ENCODE measurements at places on chromosomes 11 and 22.

GRCh38 chr11:73412308-73412707 is 36.1 kb downstream of the RELT start:
- no peak for DNase-seq

DNA sequence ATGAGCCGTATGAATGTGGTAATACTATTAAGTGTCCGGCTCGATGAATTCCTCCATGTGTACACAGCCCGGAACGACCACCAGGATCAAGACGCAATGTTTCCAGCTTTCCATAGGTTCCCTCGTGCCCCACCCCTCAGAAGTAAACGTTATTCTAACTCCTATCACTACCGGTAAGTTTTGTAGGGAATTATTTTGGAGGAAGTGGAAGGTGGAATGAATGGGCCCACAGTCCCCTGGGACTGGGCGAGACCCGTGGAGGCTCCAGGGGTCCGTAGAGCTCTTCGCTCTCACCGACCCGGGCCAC is 720 bp upstream of the FAR1 start:
- no peak for DNase-seq

GRCh38 chr22:26979294-26979693 is 321.9 kb downstream of the MIAT start:
- no peak for DNase-seq

- no peak for DNase-seq
Measured at GRCh38 chr11:69890476-69890875, 71.3 kb upstream of the FGF3 start.

DNA sequence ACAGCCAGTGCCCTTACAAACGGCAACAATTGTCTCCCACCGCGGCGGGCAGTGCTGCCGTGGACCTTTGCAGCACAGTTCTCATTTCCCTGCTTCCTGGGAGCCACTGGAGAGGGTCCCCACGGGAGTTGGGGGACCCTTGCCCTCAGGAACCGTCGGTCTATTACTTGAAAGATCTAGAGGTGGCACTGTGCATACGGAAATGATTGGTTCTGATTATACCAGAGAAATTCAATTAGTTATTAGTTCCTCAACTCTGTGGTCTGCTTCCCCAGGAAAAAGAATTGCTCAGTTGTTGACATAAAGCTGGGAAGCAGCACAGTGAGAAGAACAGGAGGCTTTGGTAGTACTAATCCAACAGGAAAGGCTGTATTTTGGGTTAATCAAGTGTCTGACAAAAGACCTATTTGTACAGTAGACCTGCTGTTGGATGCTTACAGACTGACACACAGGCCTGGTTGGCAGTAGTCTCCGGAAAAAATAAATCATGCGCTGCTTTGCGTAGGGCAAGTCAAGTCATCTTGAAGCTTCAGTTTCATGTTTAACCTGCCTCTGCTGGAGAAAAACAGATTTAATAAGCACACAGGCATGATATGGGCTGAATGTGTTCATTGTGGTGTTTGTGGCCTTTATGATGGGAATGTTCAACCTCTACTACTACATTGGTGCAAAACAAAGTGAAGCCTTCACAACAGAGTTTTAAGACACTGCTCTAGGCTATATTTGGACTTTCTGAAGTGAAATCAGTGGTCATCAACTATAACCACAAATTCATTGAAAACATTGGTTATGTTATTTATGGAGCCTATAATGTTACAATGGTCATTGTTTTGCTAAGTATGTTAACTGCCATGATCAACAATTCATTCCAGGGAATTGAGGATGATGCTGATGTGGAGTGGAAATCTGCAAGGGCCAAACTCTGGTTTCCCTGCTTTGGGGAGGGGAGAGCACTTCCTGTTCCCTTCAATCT is 54.6 kb upstream of the SC5D start:
- DNase-seq, result no peak

GRCh38 chr11:61567286-61568061 is 13.4 kb downstream of the SYT7 start:
- DNase-seq, result peak; percentile 78

DNA sequence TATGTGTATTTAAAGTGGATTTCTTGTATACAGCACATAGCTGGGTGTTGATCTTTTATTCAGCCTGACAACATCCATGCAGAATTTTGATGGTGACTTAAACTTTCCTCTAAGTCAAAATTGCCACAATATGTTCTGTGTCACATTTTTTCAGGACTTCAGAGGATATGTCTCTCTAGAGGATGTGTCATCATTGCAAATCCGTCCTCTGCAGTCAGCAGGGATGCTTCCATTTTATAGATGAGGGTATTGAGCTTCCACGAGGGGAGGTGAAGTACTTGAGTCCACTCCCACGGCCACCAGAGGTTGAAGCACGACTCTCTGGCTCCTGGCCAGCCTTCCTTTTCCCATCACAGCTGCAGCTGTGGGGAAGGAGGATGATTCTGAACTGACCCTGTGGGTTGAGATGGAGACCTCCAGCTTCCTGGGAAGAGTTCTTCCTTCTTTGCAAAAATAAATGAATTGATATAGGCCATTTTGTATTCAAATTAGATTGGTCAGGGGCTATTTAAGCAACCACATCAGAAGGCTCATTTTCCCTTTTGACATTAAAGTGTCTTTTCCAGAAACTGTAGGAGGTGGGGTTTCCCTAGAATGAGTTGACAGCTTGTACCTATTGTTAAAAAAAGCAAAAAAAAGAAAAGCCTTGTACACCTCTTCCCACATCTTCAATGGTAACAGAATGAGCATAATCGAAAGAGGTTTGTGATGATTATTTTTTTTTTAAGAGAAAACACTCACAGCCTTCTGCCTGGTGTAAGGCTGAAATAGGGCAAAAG is 55.2 kb upstream of the MYEOV start:
- no peak for DNase-seq

DNA sequence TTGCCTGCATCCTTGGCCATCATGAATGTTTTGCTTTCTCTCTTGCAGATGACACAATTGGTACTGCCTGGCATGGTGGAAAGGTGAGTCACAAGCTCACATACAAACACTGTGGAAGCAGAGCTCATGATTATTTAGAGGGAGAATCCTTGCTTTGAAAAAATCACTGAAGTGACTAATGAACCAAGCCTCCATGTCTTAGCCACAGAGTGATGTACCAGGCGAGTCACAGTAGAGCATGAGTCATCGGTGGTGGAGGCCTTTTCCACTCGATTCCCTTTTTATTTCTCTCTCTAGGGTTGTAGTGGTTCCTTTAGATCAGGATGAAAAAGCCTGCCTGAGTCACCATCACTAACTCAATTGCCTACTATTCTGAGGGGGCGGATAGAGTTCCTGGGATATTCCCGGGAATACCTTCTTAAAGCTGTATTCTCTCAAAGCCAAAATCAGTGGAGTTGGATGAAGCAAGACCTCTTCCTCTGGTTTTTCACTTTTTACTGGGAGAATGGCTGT is 49.6 kb upstream of the ALKBH3 start:
- DNase-seq, result peak; percentile 99

DNA sequence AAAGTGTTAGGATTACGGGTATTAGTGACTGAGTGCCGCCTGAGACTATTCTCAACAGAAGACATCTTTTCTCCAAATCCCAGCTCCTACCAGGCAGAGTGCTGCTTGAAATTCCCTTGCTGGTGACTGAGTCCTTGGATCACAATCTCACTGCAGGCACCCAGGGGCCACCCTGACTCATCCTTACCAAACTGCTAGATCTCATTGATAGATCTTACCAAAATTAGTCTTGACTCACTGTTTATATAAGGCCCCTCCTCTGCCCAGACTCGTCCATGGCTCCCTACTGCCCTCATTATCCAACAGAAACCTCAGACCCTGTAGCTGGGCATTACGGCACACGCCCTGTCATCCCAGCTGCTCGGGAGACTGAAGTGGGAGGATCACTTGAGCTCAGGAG is 14.7 kb downstream of the TBC1D10A start:
- peak; percentile 65 for DNase-seq

- DNase-seq, result no peak
Measured at GRCh38 chr11:120635136-120635810, 123.7 kb downstream of the GRIK4 start.

DNA sequence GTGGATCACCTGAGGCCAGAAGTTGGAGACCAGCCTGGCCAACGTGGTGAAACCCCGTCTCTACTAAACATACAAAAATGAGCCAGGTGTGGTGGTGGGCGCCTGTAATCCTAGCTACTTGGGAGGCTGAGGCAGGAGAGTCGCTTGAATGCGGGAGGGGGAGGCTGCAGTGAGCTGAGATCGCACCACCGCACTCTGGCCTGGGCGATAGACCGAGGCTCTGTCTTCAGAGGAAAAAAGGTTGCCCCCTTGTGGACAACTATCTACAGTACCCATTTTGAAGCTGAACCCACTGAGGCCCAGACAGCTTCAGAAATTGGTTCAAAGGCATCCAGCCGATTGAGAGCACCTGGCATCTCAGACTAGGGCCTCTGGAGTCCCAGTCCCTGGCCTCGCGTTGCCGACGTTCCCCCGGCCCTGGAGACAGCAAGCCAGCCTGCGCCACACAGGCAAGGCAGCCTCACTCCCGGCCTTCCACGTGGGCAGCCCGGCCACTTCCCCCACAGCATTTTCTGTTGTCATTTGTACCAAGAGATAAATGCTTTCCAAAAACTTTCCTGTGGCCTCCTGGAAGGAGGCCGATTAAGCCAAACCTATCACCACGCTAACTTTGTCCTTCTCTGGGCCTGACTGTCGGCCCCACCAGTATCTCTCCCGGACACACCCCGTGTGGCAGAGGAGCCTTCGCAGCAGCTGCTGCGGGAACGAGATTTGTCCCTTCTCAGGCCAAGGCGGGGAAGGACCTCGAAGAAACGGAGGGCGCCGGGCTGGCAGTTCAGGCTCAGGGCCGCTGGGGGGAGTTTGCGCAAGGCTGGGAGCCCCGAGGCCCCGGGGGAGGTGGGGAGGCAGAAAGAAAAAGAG is 82.8 kb downstream of the FLI1 start:
- DNase-seq, result no peak

DNA sequence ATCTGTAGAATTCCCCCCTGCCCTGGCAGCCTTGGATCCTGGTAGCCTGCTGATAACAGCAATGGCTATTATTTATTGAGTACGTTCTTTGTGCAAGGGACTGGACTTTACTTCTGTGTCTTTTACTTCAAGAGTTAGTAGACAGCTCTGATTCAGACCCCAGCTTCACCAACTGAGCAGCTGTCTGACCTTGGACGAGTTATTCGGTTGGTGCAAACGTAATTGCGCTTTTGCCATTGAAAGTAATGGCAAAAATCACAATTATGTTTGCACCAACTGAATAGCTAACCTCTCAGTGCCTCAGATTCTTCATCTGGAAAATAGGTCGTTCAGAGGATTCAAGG is 108.9 kb downstream of the TIMP3 start:
- no peak for DNase-seq

DNA sequence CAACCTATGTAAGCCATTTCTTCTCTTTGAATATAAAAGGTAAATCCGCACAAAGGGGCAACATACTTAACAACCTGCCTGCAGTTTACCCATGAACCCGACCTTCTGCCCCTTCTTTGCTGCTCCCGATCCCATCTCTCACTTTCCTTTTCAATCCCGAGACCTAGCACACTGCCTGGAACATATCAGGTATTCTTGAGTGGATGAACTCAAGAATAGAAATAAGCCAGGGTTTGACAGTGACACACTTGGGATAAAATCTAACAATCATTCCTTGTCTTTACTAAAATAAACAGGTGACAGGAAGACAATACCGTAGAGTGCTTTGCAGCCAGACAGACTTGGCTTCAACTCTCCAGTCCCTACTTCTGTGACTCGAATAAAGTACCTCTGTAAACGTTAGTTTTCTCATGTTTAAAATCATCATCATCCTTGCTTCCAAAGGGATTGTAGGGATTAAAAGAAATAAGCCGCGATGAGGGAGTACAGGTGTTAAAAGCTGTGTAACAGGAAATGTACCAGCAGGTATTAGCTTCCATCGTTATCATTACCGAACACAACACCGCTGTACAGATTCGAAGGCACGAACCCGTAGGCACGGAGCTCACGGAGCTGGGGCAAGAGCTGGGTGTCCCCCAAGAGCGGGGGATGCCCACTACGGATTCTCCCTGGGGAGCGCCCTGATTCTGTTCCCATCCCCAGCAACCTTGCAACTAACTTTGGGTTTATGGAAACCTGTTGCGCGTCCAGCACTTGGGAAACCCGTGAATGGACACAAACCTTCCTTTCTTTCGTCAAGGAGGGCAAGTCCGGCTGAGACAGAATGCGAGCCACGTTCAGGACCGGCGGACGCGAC is 720 bp downstream of the UFD1 start:
- DNase-seq, result no peak

GRCh38 chr22:48021991-48022401 is 1259.5 kb downstream of the TBC1D22A start:
- DNase-seq, result no peak

GRCh38 chr11:78783301-78783700 is 208.6 kb upstream of the NARS2 start:
- no peak for DNase-seq

DNA sequence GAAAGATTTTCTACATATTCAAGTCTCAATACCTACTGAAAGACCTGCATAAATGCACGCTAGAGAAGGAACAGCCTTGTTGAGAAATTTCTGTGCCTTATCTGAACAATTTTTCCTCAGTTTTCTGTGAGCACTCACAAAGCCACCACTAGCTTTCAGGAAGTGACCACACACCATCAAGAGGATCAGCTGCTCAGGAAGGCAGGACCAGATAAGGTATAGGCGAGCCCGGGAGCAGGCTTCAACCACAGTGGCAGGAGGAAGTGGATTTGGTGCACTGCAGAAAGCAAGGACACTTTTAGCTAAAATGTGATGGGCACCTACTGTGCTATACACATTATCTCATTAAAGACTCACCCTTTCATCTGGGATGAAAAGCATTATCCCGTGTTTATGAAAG is 220.8 kb downstream of the RAB38 start:
- DNase-seq, result no peak

Measured in PC-9 (cell line).